ENCODE measurements at places on chromosomes 11 and 22.

DNA sequence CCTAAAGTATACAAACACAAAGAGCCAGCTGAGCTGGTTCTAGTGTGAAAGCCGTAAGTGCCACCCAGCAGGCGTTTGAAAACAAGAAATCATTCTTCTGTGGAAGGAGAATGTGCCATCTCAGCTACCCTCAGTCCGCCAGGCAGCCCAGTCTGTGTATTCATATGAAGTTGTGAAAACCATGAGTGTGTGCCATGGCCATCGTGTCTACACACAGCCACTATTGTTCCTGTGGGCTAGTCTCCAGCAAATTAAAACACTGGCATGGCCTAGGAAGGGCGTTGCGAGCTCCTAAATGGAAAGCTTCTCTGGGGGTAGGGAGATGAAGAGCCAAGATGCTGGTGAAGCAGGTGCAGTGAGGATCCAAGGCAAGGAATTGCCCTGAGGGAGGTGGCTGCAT, 51.5 kb upstream of the HORMAD2 start:
- no peak for DNase-seq

- DNase-seq = no peak
Measured at GRCh38 chr11:117638911-117639543, 158.0 kb downstream of the DSCAML1 start.

- DNase-seq = no peak
Measured at GRCh38 chr11:68904248-68904847, 657 bp downstream of the IGHMBP2 start.

DNA sequence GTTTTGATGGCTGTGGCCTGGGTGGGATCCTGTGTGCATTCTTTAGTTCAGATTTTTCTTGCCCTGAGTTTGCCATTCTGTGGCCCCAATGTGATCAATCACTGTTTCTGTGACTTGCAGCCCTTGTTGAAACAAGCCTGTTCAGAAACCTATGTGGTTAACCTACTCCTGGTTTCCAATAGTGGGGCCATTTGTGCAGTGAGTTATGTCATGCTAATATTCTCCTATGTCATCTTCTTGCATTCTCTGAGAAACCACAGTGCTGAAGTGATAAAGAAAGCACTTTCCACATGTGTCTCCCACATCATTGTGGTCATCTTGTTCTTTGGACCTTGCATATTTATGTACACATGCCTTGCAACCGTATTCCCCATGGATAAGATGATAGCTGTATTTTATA, 620 bp downstream of the OR4C16 start:
- no peak for DNase-seq

GRCh38 chr11:129249351-129249750, 57.2 kb upstream of the ARHGAP32 start:
- DNase-seq = no peak

- no peak for DNase-seq
Measured at GRCh38 chr22:40414311-40414710, 43.9 kb downstream of the SGSM3 start.

DNA sequence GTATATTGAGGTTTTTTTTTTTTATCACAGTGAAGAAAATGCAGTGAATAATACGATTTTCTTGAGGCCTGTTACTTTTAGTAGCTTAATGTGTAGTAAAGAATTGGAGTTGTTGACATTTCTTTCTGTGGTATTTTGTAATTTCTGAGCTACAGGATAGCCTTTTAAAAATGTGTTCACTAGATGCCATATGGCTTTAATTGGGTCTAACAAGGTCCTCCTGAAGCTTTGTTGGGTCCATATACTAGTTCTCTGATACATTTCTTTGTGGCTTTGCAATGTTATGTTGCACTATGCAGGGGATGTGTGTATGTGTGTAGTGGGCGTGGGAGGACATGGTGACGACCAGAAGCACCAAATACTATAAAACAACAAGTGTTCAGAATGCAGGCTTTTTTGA, 25.1 kb downstream of the FBXO7 start:
- no peak for DNase-seq

- no peak for DNase-seq
Measured at GRCh38 chr11:95884376-95884775, 39.5 kb downstream of the MTMR2 start.

DNA sequence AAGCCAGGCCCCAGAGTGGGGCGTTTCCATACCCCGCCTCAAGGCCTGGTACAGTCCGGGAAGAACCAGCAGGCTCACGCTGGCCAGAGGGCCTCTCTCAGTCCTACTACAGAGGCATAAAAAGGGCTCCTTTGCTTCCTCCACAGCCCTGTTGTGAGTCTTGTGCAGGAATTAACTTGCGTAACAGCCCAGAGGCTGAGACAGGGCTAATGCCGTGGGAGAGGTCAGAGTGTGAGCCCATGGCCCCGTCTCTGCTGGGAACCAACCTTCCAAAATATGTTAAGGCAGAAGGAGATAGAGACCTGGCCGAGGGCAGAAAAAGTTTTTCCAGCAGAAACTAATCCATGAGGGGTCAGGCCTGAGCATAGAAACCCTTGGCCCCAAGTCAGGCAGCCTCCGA, 19.9 kb upstream of the TMEM184B start:
- no peak for DNase-seq

DNA sequence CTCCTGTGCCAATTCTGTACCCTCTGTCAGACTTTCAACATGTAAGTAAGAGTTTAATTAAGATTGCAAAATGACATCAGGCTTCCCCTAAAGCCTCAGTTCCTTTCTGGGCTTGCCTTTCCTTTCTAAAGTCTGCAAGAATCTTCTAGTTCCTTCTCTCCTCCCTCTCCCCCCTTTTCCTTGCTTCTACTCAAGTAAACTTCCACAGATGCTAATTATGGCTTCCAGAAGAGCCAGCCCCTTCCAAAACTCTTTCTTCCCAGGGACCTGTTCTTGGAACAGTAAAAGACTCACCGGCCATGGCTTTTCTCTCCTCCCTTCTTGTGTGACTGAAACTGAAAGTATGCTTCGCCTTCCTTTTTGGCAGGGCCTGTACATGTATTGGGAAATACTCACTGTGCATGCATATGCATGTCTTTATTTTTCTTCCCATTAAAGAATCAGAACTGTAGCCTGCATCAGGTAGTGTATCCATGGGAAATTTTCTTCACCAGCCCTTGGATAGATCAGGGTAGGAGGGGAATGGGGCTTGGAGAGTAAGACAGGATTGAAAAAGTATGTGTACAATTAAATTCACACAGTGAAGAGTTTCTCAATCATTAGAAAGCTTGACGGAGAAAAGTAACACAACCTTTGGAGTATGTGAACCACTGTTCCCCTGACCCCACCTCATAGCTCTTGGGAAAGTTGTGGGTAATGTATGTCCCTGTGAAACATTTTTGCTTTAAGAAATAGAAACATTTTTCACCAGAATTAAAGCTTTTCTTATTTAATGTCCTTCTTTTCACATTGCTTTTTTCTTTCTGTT, at the start of gene CASP1:
Gene CASP1 (minus strand): TSS at position 332 of the 808 bp plus-strand sequence. CDS start 31 bp downstream, at position 301.
- DNase-seq = no peak

- no peak for DNase-seq
Measured at GRCh38 chr11:108241330-108242037, 18.6 kb downstream of the ATM start.

DNA sequence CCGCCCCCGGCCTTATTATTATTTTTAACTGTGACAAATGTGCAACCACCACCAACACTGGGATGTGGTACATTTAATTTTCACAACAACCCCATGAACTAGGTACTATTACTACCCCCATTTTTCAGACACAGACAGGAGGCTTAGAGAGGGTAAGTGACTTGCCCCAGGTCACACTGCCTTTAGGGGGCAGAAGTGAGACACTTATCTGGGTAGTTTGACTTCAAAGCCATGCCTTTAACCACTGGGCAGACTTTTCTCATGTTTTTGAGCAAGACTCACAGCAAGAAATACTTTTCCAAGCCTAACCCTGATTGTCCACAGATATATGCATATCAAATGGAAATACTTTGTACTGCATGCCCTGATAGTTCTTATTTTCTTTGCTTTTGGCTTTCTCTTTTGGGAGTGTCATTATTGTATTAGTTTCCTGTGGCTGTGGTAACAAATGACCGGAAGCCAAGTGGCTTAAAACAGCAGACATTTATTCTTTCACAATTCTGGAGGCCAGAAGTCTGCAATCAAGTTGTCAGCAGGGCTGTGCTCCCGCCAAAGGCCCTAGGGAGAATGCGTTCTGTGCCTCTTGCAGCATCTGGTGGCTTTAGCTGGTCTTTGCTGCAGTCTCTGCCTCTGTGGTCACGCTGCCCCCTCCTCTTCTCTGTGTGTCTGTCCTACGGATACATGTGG, 110.8 kb downstream of the GRIK4 start:
- DNase-seq = no peak

GRCh38 chr11:68854273-68854958, 12.7 kb upstream of the CPT1A start:
- no peak for DNase-seq

- DNase-seq = no peak
Measured at GRCh38 chr11:61671527-61671926, 8.7 kb upstream of the DAGLA start.

GRCh38 chr22:48707763-48708557, 1119.7 kb downstream of the BRD1 start:
- DNase-seq = no peak

- DNase-seq = no peak
Measured at GRCh38 chr11:100546714-100547113, 140.4 kb upstream of the ARHGAP42 start.

GRCh38 chr22:46573781-46574437, 36.5 kb upstream of the CELSR1 start:
- no peak for DNase-seq

GRCh38 chr11:130403967-130404366, 24.4 kb downstream of the ADAMTS8 start:
- no peak for DNase-seq

GRCh38 chr11:113628912-113629311, 77.2 kb downstream of the TMPRSS5 start:
- DNase-seq = no peak

DNA sequence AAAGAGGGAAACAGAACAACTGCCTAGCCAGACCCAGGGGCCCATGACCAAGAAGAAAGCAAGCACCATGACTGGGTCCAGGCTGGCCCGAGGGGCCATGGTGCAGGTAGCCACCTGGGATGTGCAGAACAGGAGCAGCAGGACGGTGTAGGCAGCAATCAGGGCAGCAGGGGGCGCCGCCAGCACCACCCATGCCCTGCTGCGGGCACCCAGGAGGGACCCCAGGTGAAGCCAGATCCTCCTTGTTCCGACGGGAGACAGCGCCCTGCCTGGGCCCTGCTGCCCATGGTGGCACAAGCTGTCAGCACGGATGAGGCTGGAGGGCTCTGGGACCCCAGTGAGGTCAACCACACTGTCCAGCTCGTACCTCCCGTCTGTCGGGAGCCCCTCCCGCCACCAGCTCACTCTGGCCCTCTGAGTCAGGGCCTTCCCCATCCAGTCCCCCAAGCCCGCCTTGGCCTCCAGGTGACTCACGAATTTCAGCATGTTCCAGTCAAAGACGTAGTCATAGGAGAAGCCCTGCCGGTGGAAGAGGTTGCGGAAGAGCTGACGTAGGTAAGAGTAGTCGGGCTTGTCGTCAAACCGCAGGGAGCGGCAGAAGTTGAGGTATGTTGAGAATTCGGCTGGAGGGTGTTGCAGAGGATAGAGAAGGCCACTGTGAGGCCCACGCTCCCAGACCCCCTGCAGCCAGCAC, 18.8 kb downstream of the CSNK1E start:
- DNase-seq = no peak

DNA sequence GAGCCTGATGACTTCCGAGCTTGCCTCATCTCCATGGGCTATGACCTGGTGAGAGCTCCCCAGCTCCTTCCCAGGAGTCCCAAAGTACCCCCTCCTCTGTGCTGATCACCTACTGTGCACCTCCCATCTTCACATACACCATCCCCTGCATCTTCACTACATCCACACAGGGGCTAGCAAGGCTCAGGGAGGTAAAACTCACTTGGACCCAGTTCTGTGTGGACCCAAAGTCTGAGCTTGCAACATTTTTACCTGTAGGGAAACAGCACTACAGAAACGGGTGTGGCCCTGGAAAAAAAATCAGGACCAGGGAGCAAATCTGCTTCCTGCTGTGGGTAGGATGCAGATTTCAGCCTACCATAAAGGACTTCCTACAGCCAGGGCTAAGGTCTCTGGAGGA, 6.1 kb downstream of the CTSF start:
- DNase-seq = no peak

GRCh38 chr11:123477205-123477907, 47.3 kb downstream of the GRAMD1B start:
- DNase-seq = no peak

DNA sequence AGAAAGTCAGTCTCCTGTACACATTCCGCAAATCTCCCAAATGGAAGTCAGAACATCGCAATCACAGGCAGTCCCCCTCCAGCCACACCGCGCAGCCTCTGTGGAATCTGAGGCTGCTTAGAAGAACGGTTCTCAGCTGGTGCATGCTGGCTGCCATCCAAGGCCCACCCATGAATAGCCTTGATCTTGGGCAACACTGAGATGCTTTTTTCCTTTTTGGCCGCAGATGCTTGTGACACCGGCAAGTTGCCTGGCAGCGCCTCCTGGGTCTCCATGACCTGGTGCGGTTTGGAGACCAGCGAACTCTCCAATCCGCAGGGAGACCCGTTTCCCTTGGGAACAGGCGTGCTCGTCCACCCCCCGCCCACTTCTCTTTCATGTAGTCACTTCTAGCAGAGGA, 26.3 kb upstream of the PHF21B start:
- DNase-seq = no peak

GRCh38 chr11:130486987-130487923, 38.8 kb downstream of the ADAMTS15 start:
- no peak for DNase-seq

DNA sequence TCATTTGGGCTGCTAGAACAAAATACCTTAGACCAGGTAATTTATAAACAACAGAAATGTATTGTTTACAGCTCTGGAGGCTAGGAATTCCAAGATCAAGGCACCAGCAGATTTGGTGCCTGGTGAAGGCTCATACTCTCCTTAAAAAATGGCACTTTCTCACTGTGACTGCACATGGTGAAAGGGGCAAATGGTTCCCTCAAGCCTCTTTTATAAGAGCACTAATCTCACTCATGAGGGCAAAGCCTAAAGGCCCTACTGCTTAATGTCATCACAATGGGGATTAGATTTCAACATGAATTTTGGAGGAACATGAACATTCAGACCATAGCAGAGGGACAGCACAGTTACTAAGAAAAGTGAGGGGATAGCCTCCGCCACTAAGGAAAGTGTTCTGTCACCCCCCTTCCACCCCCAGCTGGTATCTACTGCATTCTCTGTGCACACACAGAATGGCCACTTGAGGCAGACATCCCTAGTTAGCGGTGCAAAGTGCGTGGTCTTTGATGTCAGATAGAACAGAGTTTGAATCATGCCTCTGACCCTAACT, 47.2 kb upstream of the CEP295 start:
- DNase-seq = no peak

DNA sequence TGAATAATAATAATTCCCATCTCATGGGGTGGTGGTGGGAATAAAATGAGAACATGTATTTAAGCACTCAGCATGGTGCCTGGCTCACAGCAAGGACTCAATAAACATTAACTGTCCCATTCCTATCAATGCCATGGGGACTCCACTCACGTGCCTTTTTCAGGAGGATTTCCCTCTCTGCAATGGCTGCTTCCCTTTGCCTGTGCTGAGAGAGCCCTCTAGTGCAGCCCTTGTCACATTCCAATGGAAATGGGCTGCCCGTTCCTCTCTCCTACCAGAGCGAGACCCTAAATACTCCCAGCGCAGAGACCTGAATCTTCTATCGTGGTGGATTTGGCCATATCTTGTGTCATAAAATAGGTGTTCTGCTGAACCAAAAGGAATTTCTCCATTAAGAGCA, 621.5 kb upstream of the B3GAT1 start:
- DNase-seq = no peak

GRCh38 chr11:109552376-109552775, 130.4 kb downstream of the C11orf87 start:
- DNase-seq = no peak
